Glomerular endothelial cell (primary cell): ENCODE measurements at places on chromosomes 13 and 19. TPM values are rescaled to one million over a fixed set of nuclear protein-coding genes. Genes with fewer than 3 reads are reported as not detected.

Gene LAIR1
- total RNA-seq = not detected in 2 replicates

Gene PRSS57
- total RNA-seq = 2.2 TPM in 1 of 2 replicates, not detected in the other

Gene MLNR
- total RNA-seq = not detected in 2 replicates

DNA sequence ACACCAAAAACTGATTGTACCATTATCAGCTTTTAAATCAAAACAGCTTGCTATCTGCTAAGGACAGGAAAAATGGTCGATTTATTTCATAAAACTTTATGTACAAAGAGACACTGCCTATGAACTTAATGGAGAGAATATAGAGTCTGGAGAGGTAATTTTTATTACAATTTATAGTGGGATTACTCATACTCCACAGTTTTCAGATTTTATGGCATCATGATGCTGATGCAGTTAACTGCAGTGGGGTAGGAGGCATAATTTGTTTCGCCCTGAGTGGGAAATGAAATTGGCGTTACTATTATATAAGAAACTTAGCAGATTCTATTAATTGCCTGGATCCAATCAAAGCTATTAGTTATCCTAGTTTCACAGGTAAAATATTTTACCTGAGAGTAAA lies 301.4 kb downstream of the KLF12 start:
- no peak for DNase-seq
